Bronchial epithelial cell (primary cell): ENCODE measurements at places on chromosomes 2 and 18.

DNA sequence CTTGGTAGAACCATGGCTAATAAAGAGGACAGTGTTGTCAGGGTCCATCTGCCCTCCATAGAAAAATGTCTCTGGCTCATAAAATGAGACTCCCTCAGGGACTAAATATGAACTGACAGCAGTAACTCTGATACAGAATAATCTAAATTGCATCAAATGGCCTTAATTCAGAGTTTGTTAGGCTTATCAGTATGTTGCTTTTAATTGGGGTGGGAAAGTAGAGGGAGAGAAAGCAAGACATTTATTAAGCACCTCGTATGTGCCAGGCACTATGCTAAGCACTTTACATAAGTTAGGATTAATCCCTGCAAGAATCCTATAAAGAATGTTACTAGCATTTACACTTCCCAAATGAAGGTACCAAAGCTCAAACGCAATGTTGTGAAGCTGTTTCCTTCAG lies 115.2 kb downstream of the MMADHC start:
- DNase-seq = no peak

- DNase-seq = peak; percentile 49
These were observed 197.5 kb upstream of the CHAC2 start for GRCh38 chr2:53569957-53570727.

DNA sequence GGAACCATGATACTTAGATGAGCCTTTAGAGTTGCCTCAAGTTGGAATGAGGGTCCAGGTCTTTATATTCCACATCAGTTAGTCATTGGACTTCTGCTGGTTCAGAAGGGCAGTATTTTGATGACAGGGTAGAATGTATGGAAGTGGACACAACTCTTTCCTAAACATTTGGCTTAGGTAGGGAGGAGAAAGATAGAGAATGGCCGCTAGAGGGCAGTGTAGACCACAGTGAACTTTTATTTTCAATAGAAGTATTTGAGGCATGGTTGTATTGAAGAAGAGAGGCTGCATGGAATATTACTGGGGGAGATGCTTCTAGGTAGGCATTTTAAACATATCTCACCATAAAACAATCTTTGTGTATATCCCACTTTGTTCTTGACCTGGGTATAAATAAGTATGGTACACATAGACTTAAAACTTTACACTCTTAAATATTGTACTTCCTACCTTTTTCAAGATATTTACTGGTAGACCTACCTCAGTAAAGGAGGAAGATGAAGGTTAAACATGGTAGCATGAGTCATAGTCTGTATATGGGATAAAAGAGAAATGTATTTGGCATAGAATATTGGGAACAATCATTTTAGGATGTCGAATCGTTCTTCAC lies 497.6 kb upstream of the FAM98A start:
- peak; percentile 60 for DNase-seq

DNA sequence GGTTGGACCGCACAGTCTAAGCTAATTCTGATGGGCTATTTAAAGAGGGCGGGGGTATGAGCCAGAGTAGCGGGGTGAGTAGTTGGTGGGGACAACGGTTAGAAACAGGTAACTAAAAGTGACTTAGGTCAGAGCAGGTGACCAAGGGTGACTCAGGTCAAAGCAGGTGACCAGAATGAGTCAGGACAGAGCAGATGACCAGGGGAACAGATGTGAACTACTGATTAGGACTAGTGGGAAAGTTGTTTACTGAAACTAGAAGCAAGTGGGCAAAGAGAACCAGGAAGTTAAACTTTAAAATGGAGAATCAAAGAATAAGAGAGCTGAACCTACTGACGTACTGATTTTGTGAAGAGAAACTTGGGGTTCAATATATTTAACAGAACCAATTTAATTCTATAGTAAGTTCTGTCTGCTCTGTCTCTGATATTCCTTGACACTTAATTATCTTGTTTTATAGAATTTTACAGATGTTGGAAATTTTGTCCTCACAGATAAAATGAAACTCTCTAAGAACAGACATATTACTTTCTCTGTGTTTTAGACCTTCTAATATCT lies 7.8 kb upstream of the LRRTM1 start:
- no peak for DNase-seq

- DNase-seq = no peak
These were observed 1605.8 kb downstream of the SUCLG1 start for GRCh38 chr2:82853299-82853698.

DNA sequence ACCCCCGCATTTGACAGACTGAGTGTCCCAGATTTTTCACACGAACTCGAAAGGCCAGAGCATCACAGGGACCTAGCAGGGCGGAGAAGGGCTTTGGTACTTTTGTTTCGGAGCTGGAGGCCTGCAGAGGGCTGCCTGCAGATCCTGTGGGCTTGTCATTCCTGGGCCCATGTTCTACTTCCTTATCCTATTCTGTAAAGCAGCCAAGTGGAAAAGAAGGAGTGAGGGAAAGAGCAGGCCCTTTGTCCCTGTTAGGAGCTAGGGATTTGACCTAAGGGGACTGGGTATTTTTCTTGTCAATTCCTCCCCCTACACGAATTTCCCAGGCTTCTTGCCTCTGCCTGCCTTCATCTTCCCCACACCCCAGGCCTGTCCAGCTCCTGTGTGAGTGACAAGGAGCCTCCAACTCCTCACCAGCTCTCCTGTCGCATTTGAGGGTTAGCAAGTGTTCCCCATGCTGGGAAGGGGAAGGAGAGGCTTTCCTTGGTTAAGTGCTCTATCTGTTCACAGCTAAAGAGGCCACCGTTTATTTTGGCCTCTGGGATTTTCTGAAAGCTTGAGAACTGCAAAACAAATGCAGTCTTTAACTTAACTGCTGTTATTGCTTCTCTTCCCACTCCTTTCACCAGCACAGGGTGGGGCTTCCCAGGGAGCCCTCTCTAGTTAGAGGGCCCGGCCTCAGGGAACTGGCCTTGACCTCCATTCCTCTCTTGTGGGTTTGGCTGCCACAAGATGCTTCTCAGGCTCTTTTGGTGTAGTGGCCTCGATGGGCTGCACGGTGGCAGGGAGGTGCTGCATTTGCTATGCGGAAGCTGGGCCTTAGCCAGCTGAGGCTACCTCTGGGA lies 61.2 kb downstream of the SGPP2 start:
- DNase-seq = no peak

DNA sequence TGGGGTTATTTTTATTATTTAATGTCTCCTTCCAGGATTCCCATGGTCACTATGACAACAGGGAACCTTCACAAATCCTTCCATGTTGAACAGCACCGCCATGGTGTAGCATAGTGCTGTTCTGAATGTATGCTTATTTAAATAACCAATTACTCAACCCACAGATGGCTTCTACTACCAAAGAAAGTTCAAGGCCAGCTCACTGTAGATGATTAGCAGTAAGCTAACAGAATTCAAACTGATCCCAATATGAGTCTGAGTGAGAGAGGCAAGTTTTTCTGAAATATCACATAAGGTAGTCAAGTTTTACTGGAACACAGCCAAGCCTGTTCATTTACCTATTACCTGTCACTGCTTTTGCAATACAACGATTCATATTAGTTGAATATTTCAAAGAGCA lies 51.2 kb downstream of the CLASP1 start:
- DNase-seq = peak; percentile 42

DNA sequence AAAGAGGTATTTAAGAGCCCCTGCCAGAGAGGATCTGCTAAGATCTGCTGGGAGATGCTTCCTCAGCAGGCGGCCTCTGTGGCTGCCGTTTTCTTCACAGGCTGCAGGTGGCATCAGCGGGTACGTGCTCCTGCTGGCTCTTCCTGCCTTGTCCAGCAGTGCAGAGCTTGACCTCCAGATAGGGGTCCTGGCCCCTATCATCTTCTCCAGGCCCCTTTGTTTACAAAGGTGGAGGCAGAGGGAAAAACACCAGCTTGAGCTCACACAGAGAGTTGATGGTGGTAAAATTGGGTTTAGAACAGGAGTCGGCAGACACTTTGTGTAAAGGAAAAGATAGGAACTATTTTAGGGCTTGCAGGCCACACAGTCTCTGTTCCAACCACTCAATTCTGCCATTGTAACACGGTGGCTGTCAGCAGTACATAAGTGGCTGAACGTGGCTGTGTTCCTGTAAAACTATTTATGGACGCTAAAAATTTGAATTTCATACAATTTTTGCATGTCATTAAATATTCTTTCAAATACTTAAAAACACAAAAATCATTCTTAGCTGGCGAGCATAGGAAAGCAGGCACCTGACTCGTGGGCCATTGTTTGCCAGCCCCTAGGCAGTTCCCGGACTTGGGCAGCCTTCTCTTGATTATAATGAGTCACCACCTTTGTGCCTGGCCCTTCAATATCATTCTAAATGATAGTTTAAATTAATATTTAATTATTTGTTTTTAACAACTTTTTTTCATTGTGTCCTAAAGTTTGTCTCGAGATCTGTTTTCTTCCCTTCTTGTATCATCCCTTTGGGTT lies 98.2 kb upstream of the B3GNT7 start:
- peak; percentile 29 for DNase-seq

GRCh38 chr2:86171295-86171694 lies 24.0 kb downstream of the IMMT start:
- DNase-seq = no peak

GRCh38 chr2:16190446-16191270 lies 250.3 kb downstream of the MYCN start:
- no peak for DNase-seq

GRCh38 chr2:27095745-27096651 lies 9.4 kb downstream of the KHK start:
- peak; percentile 54 for DNase-seq

DNA sequence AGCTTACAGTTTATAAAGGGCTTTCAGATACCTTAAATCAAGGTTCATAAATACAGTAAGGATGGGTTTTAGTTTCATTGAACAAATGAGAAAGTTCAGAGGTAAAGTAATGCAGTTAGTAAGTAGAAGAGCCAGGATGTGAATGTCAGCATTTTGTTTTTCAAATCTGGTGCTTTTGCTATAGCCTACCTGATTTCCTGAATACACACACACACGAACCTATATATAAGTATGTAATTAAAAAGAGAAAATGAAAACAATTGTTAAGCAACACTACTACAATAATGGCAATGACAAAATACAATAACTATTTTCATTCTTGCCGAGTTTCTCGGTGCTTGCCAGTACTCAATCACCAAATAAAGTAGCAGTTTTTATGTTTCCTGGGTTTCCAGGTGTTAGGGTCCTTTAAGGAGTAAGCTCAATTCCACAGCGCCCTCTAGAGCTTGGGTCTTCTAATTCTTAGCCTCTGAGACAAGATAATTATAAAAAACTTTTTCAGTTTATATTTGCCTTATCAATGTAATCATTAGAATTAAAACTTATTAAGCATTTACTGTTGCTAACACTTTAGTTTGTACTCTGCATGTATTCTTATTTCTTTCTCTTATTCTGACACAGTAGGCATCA lies 512.9 kb upstream of the ACVR2A start:
- DNase-seq = peak; percentile 54

DNA sequence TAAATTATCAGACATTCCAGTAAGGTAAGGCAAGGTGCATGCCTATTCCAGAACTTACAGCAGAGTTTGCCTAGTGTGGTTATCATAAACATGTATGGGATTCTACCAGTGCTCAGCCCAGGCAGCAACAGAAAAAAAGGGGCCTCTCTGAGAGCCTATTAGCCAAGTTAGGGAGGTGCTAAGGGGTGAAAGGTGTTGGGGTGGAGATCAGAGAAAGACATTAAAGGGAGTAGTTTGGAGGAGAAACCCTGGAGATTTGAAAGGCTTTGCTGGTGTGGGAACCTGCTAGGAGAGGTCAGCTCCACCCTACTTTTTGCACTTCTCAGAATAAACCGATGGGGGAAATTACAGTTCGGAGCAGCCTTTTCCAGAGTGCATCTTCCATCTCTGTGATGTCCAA lies 2.9 kb downstream of the ARPC2 start:
- DNase-seq = no peak

DNA sequence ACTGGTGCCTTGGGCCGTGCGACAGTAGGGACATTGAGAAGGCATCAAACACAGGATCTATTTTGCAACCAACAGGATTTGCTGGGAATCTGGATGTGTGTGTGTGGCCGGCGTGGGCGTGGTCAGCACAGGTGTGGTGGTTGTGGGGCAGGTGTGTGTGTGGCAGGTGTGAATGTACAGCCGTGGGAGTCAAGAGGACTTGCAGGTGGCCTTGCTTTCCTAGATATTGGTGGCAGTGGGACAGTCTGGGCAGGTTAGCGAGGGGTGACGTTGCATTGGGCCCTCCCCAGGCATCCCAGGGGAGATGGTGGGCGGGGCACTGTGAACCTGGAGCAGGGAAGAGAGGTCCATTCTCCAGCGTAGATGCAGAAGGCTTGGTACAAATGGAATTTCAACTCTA lies 3.2 kb upstream of the LIMS2 start:
- DNase-seq = no peak

- no peak for DNase-seq
These were observed 34.8 kb upstream of the MGAT5 start for GRCh38 chr2:134218930-134219658.

- DNase-seq = peak; percentile 92
These were observed 108.8 kb upstream of the ITGB6 start for GRCh38 chr2:160308915-160309314.

DNA sequence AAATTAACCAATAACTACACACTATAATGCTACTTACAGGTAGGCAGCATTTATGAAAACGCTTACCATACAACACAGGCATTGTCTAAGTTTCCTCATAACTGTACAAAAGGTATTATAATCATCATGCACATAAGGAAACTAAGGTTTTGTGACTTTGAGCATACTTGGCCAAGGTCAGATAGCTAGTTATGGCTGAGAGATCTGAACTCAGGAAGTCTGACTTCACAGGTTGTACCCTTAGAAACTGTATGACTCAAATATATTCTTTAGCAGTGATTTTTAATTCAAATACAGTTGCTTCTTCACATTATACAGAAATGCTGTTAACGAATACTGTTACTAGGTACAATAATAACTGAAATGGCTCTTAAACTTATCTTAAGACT lies 89.3 kb downstream of the TRIP12 start:
- DNase-seq = no peak
